WTC11 (cell line): ENCODE measurements at places on chromosomes 6 and 20.

- no peak for DNase-seq
Measured at GRCh38 chr20:60507087-60507694, 549.0 kb downstream of the CDH26 start.

DNA sequence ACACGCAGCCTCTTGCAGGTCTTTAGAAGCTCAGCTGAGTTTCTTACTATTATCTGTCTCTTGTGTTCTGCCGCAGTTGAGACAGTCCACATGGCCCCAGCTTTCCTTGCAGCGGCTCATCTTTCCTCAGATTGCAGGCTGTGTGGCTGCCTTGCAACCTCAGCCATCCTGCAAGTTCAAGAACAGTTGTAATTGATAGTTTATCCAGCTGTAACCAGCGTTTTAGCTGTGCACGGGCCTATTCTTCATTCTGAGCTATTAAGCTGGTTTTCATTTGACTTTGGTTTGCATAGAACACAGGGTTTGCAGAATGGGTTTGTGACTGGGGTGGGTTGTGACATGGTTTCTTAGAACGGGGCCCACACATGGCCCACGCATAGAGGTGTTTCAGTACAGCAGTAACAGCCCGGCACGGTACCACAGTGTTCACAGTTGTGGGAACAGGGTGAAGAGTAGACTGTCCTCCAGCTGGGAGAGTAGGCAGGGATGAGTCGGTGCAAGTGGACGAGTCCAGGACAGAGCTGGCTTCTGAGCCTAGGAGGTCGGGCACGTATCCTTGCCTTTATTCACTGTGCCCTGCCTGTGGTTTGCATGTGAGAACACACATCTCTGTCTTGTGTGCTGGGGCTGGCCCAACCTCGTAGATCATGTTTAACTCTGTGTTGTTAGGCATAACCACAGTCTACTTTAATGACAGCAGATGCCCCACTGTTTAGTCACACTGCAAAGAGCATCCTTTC is 89.2 kb downstream of the RPP40 start:
- DNase-seq = no peak

DNA sequence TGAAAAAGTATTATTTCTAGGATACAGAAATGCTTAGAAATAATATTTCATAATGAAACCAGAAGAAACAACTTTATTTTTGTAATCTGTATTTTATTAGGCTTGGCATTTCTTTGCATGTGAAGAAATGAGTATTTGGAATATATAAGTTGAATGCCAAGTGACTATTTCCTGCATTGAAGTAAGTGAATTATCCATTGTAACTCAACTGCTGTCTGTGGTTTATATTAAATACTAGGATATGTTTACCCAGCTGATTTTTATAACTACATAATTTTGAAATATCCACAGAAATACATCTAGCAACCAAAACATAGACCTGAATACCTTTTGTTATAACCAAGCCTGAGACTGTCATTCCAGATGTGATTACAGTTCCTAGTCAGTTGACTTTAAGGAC is 207.6 kb downstream of the THBS2 start:
- DNase-seq = no peak

- no peak for DNase-seq
Measured at GRCh38 chr20:36873498-36874189, 2.3 kb upstream of the TLDC2 start.

- no peak for DNase-seq
Measured at GRCh38 chr6:90890683-90891330, 303.9 kb upstream of the MAP3K7 start.

GRCh38 chr6:52598123-52598823 is 21.4 kb upstream of the TRAM2 start:
- peak; percentile 86 for DNase-seq

- DNase-seq = no peak
Measured at GRCh38 chr20:58215116-58215515, 13.3 kb downstream of the ANKRD60 start.

- DNase-seq = no peak
Measured at GRCh38 chr20:31515775-31516107, 1.5 kb downstream of the HM13 start.

DNA sequence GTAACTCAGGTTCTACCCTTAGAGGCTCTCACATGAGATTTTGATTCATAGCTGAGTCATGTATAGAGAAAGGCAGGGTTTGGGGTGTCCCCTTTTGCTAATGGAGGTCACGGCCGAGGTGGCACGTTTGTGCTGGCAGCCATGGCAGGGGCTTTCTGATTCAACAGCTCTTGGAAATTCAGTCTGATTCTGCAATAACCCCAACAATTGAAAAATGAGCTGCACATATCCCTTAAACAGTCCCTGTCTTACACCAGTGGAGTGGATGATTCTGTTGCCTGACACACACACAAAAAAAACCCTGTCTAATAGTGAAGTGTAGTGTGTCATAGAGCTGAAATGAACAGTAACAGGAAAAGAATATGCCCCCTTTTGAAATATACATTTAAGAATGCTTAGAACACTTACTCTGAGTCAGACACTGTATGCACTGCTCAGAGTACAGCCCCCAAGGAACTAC is 40.4 kb upstream of the ARG1 start:
- DNase-seq = no peak

DNA sequence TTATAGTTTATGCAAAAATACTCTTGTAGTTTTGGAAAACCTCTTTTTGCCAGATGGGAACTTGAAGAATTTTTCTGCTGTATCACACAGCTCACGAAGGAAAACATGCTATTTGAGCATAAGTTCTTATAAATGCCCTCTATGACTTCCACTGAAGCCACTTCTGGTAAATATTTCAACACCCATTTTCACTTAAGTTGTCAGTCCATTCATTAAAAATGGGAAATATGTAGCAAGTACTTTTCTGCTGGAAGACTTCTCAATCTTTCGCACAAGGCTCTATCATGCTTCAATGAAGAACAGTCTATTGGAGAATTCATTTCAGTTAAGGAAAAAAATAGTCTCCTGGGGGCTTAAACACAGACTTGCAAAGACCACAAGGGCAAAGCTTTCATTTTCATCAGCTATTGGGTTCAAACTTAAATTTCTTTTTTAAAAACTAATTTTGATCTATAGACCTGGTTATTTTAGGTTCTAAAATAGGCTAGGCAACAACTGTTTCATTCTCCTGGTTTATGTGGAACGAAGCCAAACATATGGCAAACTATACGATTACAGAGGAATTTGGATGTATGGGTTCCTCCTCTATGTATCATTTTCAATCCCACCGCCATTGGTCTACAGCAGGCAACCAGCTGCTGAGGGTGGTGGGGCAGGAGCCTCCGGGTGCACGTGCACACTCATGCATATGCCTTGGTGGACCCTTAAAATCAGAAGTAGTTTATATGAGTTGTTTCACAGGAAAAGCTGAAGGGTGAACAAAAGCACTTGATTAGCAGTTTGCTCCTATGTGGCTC is 38.7 kb downstream of the LAMA4 start:
- no peak for DNase-seq

DNA sequence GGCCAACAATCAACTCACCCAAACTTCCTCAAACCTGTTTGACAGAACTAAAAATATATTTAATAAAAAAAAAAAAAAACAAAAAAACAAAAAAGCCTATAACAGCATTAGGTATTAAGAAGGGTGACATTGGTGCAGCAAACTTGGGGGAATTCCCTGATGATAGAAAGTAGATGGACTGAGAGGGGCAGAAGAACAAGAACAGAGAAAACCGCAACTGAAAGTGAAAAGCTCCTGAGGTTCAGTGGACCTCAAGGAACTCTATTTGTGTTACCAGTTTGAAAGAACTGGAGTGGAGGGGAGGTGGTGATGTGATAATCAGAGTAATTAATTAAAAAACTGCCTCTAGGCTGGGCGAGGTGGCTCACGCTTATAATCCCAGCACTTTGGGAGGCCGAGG is 53.8 kb downstream of the MACROD2 start:
- DNase-seq = no peak

- no peak for DNase-seq
Measured at GRCh38 chr6:155186052-155186658, 77.7 kb upstream of the CLDN20 start.

DNA sequence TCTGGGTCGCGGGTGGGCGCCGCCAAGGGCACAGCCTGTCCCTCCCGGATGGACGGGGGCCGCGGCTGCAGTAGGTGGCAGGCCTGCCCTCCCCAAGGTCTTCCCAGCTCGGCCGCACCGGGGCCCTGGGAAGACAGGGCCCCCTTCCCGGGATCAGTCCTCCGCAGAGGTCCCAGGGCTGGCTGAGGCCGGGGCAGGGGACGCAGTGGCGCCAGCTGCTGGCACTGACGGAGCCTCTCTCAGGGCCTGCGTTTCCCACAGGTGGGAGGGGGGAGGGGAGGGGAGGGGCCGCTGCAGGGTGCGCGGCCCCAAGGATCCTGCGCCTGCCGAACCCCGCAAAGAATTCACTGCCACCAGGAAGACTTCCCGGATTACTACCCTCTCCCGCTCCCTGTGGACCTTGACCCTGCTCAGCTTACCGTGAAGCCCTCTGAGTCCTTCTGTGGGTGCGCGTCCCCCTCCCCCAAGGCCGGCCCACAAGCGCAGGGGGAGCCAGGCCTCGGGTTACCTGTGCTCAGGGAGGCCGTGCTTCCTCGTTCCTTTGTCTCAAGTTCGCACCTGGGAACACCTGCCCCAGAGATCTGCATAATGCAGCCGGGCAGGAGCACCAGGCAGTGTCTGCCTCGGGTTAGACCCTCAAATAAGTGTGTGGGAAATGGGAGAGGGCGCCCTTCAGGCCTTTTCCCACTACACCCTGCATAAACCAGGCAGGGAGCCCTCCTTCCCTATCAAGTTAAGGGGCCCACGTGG is 5.1 kb downstream of the LZTS3 start:
- DNase-seq = peak; percentile 74

DNA sequence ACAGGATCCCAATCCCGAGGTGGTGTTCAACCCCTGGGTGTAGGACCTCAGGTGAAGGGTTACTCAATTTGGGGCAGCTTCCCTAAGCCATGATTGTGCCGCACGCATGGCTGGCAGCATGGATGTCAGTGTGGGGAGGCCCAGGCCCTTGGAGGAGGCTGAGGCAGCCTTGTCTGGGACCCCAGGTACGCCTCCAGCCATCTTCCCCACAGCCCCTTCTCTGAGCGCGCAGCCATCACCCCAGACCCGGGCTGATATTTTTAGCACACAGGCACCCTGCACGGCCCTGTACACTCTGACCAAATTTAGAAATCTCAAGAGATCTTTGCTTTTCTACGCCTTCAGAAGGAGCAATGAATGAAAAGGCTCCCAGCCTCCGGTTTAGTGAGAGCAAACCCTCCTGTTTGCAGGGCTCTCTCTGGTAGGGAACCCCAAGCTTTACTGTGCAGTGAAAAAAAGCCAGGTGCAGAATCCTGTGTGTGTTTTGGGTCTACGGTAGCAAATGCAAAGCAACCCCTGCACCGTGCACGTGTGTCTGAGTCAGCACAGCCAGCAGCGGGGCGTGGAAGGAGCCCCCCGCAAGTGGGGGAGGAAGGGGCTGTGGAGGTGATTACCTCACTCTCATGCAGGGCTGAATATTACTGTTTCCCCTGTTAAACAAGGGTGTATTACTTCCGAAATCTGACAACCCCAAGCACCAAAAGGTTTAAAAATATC is 44.3 kb downstream of the CTCFL start:
- DNase-seq = no peak

DNA sequence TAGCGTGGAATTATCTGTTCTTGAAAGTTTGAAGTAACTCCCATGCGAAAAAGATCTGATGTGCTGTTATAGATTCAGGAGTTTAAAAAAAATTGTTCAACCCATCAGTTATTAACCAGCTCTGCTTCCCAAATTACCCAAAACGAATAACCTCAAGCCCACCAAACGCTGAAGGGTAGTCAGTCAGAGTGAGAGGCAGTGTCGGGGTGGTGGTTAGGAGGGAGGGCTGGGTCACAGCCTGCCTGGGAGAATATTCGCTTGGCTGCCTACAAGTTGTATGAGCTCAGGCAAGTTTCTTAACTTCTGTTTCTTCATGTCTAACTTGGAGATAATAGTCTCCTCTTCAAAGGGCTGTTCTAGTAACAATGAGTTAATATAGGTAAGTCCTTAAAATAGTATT is 114.6 kb downstream of the JPH2 start:
- no peak for DNase-seq

DNA sequence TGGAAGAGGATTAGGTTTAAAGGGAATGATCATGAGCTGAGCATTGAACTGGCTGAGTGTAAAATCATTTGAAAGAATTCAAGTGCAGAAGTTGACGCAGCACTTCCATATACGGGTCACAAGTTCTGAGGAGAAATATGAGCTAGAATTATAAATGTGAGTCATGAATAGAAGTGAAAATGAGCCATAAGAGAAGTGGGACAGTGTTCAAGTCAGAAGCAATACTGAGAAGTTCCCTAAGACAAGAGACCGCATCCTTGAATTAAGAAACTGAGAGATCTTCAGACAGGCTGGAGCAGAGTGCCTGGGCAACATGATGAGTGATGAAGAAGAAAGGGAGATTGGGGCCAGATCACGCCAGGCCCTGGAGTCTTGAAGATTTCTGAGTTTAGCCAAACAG is 209.7 kb downstream of the TBX18 start:
- no peak for DNase-seq

GRCh38 chr6:112806163-112806865 is 459.2 kb downstream of the RFPL4B start:
- no peak for DNase-seq

DNA sequence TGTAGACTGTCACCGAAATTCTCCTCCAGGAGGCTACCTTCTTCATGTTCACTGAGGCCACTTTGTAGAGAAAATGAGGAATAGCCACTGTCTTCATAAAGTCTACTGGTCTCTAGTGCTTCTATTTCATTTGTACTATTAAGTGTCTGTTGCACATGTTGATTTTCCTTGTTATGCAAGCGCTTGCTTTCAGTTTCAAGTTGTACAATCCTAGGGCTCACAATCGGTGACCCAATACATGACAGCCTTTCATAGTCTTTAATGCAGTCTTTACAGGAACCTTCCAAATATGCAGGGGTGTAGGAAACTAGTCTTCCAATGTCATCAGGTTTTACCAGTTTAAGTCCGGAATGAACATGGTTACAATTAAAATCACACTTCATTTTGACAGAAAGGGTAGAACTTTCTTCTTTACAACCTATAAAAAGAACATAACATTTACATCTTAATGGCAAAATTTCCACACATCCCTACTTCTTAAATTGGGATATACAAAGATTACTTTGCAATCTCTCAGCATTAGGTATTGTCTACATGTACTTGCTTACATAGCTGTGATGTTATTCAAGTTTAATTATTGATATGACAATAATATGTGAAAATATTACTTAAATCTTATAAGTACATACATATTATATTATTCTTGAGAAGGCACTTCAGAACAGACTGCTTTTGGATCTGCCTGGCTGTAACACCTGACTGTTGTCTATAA is 7.5 kb downstream of the FBXO5 start:
- DNase-seq = no peak

DNA sequence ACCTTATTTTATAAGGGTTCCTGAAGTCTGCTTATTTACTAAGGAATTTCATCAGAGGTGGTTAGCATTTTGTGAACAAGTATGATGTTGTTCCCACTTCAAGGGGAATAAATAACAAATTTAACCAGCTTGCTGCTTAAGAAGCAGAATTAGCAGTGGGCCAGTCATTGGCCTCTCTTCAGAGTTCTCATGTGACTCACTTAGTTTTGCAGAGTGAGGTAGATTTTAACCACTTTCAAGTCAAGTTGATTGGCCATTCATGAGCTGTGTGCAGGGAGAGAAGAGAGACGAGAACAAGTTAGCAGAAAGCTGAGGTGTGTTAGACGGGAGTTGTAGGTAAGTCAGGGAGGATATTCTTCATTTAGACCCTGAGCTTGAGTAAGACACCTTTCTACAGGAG is 18.1 kb downstream of the TOP1 start:
- DNase-seq = no peak

- no peak for DNase-seq
Measured at GRCh38 chr6:70520575-70520974, 46.2 kb upstream of the SDHAF4 start.

- no peak for DNase-seq
Measured at GRCh38 chr20:4151991-4152695, 136.8 kb upstream of the RNF24 start.

GRCh38 chr6:47278545-47278944 is 31.2 kb downstream of the TNFRSF21 start:
- DNase-seq = no peak
